ENCODE measurements at places on chromosomes 2 and 18.
A peak's percentile ranks its signal among the peaks of the same experiment; 100 is the strongest.

GRCh38 chr2:151363709-151364108 lies 6.3 kb downstream of the TNFAIP6 start:
- no peak for DNase-seq

- DNase-seq: no peak
Observed at GRCh38 chr18:8174771-8175170, 434.5 kb upstream of the RAB12 start.

DNA sequence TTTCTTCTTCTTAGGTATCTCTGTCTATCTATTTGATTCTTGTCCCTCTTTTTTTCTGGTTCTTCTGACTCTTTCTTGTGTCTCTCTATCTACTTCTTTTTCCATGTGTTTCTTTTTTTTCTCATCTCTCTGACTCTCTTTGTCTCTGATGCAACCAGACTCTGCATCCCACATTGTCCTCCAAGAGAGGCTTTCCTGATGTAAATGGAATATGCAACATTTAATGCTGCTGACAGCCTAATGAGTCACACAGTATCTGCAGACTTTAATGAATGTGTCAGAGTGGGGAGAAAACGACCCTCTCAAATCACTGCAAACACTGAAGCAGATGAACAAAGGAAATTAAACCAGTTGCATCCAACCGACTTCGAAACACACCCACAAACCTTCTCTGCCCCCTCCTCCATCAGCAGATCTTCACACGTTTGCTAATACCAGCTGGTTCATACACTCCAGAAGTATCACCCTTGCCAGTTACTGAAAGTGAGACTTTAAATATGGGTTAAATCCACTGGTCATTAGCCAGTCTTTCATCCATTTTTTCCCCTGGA lies 351.5 kb downstream of the TXNL1 start:
- no peak for DNase-seq

- peak; percentile 67 for DNase-seq
Observed at GRCh38 chr2:28270456-28271152, 122.1 kb upstream of the FOSL2 start.

GRCh38 chr2:237085248-237086221 lies at the start of gene COPS8:
Gene COPS8, plus strand, starts transcription at chr2:237085889. Its CDS starts 76 bp downstream, at chr2:237085965.
- DNase-seq: peak; percentile 80

DNA sequence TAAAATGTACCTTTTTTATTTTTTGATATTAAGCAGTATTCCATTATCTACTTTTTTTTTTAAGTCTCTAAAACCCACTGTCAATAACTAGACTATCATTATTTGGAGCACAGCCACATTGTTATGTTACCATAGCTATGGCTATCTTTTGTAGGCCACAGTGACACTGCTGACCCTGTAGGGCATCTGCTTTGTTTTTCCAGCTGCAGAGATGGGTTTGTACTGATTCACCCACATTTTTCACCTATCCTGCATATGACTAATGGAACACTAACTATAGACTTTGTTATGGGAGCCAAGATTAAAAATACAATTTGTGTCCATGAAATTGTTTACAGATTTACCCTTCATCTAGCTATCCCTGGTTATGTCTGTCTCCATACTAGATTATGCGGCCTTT lies 21.6 kb upstream of the OTX1 start:
- no peak for DNase-seq

GRCh38 chr2:236257136-236257535 lies 7.1 kb downstream of the ASB18 start:
- DNase-seq: no peak

DNA sequence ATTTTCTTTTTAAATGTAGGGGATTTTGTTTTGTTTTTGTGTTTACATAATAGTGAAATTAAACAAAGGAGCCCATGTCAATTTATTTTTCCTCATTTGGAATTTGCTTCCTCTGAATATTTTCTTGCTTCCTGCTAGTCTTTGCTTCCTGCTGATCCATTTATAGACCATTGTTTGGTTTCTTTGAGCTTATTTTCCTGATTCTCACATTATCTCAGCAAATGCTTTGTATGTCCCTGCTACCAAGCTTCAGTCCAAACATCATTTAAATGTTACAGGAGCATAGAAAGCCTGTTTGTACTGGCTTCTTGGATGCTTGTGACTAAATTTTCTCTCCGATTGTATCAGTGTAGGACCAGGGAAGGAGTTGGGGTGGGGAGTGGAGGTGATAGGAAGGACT lies 127.3 kb upstream of the IL1R2 start:
- DNase-seq: no peak

DNA sequence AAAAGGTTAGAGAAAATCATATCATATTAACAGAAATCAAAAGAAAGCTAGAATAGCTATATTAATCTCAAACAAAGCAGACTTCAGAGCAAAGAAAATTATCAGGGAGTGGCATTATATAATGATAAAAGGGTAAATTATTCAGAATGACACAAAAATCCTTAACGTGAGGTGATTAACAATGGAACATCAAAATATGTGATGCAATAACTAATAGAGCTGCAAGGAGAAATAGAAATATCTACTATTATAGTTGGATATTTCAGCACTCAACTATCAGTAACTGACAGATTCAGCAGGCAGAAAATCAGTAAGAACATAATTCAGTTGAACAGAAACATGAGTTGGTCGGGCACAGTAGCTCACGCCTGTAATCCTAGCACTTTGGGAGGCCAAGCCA lies 275.1 kb upstream of the FSIP2 start:
- DNase-seq: no peak

DNA sequence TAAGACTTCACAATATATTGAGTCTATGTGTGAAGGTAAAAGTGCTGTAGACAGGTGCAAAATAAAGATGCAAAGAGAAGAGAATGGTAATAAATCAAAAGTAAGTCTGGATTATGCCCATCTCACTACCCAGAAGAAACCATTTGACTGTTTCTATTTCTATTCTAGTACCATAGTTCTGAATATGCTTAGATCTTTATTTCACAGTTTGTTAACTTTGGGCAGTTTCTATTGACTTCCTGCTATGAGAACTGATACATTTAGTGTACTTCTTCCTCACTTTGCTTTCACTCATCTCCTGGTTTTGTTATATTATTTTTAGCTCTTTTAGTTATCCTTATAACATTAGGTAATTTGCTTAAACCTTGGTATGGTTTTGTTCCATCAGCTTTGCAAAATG lies 94.9 kb downstream of the HS1BP3 start:
- DNase-seq: no peak

- DNase-seq: peak; percentile 90
Observed at GRCh38 chr2:69169655-69170389, 156.8 kb downstream of the ANTXR1 start.

- DNase-seq: no peak
Observed at GRCh38 chr2:43408407-43409160, 182.2 kb upstream of the ZFP36L2 start.

GRCh38 chr2:68556381-68556780 lies 87.0 kb upstream of the PROKR1 start:
- no peak for DNase-seq

DNA sequence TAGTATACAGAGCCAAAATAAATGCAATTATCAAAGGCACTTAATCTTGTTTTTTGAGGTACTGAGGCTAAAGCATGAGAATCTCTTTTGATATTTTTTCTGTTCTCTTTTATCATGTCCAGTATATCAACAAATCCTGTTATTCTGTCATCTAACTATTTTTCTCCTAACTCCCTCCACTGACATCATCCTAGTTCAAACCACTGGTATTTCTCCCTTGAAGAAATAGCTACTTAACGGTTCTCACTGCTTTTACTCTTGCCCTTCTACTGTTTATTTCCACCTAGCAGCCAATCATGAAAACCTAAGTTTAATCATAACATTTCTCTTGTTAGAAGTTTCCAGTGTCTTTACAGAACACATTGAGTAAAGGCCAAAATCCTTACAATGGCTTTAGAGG lies 317.6 kb downstream of the GPD2 start:
- DNase-seq: no peak

DNA sequence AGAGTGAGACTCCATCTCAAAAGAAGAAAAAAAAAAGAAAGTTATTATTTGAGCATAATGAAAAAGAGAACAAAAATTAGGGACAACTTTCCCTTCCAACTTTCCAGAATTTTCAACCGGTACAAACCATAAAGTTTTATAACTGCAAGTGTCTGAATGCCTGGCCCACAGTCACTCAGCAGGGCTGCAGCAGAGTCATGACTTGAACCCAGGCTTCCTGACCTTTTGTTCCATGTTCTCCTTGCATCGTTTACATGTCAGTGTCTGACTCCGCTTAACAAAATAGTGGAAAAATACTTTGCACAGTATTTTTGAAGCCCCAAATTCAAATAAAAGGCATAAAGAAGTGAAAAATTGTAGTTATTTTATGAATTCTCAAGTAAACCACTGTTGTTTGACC lies 82.7 kb downstream of the LTBP1 start:
- no peak for DNase-seq

- no peak for DNase-seq
Observed at GRCh38 chr2:27231921-27232320, 14.8 kb downstream of the CAD start.

GRCh38 chr2:26612034-26612433 lies 29.1 kb downstream of the CIB4 start:
- DNase-seq: no peak

GRCh38 chr2:73268830-73269685 lies 15.2 kb downstream of the FBXO41 start:
- no peak for DNase-seq

GRCh38 chr2:229319558-229319957 lies 48.5 kb upstream of the PID1 start:
- DNase-seq: no peak

- DNase-seq: peak; percentile 43
Observed at GRCh38 chr2:171402906-171403580, 30.7 kb downstream of the METTL8 start.

- DNase-seq: peak; percentile 92
Observed at GRCh38 chr2:117983040-117983439, 30.8 kb downstream of the CCDC93 start.

- no peak for DNase-seq
Observed at GRCh38 chr2:177897278-177897677, 175.3 kb downstream of the PDE11A start.

DNA sequence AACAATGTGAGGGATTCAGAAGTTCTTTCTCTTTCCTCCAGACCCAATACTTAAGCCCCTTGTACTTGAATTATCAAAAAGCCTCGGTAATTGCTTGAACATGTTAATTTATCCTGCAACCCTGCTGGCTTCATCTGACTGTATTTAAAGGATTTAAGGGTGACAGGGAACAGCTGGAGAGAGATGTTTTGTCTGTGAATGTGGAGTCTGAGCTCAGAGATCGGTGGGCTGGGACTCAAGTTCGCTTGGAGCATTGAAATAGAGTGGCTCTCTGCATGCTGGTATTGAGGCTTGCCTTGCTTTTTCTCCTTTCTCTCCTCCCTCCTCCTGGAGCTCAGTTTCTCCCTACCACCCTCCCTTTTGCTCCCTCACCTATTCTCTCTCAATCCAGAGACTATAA lies 73.6 kb downstream of the BOD1L2 start:
- no peak for DNase-seq

DNA sequence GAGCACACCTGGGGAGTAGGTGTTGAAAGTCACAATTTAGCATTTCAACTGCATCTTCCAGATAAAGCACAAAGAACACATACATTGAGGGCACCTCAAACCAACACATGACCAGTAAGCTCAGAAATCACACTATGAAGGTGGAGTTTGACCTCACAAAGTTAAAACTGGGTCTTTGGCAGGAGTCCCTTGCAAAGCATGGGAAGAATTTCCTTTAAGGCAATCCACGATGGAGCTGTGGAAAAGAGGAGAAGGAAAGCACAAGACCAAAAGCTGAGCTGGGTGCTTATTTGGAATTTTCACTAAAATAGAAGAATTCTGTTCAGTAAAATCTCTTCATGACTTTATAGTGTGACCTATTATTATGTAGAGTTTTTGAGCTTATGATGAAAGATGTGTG lies 212.9 kb upstream of the APCDD1 start:
- DNase-seq: no peak

GRCh38 chr18:34627137-34627920 lies 82.8 kb upstream of the DTNA start:
- DNase-seq: no peak

DNA sequence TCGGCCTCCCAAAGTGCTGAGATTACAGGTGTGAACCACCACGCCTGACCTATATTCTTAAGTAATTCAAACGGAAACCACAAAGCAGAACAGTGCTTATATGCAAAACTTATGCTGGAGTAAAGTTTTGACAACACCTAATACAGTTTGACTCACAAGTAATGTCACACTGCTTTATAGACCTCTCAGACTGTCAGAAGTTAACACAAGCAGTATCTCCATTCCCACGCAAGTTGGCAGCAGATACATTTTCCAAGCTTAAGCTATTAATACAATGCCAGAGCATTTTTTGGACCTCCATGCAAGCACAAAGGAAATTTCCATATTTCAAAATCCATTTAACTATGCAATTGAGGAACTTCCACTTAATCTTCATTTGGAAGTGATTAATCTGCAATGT lies 21.0 kb upstream of the SANBR start:
- DNase-seq: no peak

DNA sequence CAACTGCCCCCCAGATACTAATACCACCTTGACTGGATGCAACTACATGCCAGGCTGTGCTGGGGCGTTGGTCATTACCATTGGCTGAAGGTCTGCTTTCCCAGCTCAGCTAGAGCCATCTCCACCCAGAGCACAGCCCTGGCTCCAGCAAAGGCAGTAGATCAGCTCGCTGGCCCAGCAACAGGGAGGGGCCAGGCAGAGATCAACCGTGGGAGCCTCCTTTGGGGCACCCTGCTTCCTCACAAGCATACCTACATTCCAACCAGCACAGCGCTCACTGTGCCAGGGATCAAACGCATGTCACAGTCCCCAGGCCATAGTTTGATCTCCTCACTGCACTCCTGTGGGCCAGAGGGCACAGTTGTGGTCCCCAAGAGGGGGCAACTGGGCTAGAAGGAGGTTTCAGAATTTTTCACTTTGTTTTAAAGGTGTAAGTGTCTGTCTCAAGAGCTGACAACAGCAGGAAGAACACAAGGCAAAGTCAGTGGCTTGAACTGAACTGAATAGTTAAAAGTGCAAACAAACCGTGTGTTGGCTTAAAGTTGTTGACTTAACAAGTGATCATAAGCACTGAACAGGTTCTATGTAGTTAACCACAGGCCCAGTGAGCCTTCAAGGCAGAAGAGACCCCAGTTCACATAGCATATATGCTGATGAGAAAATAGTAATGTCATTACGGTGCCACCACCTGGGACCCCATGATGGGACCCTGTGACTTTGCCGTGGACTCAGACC lies 70.1 kb upstream of the BZW1 start:
- DNase-seq: no peak

GRCh38 chr2:174180165-174180724 lies 68.1 kb downstream of the OLA1 start:
- no peak for DNase-seq

- no peak for DNase-seq
Observed at GRCh38 chr2:80042635-80043034, 261.9 kb downstream of the LRRTM1 start.

DNA sequence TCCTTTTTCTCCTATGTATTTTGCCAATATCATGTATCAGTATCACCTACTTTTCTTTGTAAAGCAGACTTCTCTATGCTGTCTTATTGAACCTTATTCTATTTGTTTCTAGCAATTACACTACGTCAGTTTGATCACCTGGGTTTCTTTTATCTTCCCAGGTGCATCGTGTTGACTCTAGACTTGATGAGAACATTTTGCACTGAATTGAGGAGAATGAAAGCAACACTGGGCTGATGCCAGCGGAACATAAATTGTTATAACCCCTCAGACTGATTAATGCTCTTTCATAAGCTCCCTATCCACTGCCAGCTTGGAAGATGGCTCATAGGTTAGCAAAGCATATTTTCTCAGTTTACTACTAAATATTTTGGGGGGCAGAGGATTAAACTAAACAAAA lies 140.6 kb downstream of the EPHA4 start:
- no peak for DNase-seq

Measured in RCC 7860 (cell line).